Pulmonary artery endothelial cell (primary cell): ENCODE measurements at places on chromosomes 5 and 9. TPM values are rescaled to one million over a fixed set of nuclear protein-coding genes. Genes with fewer than 3 reads are reported as not detected.

Gene CCNI2
- total RNA-seq: 0.04 TPM in 1 of 2 replicates, not detected in the other

Gene ACTBL2
- total RNA-seq: not detected in 2 replicates

Gene FAM153A
- not detected in 2 replicates for total RNA-seq

Gene MAPKAP1
- 81.3 and 90.1 TPM in 2 replicates for total RNA-seq

Gene RASGRF2
- total RNA-seq: 6.9 and 9.4 TPM in 2 replicates

Gene GMCL2
- not detected in 2 replicates for total RNA-seq

Gene TENT4A
- total RNA-seq: 9.1 and 12.6 TPM in 2 replicates

Gene DMRT3
- not detected in 2 replicates for total RNA-seq

Gene RANBP17
- 6.9 and 12.3 TPM in 2 replicates for total RNA-seq

Gene NUTM2F
- not detected in 2 replicates for total RNA-seq

Gene CDH6
- total RNA-seq: under 0.01 and 0.11 TPM in 2 replicates

Gene CDH9
- total RNA-seq: not detected in 2 replicates

Gene KIF3A
- total RNA-seq: 8.2 and 12.3 TPM in 2 replicates

Gene NPM1
- 1,356 and 1,666 TPM in 2 replicates for total RNA-seq

Gene LRRC19
- not detected in 2 replicates for total RNA-seq

Gene STKLD1
- total RNA-seq: 0.46 and 0.81 TPM in 2 replicates

Gene KIF24
- 2.5 and 4.4 TPM in 2 replicates for total RNA-seq

Gene EMB
- total RNA-seq: not detected in 2 replicates

Gene CATSPER3
- 0.07 TPM in 1 of 2 replicates, not detected in the other for total RNA-seq

Gene TUSC1
- 10.2 and 11.7 TPM in 2 replicates for total RNA-seq

Gene SPINK4
- total RNA-seq: not detected in 2 replicates
